ENCODE measurements at places on chromosomes 2 and 18.

DNA sequence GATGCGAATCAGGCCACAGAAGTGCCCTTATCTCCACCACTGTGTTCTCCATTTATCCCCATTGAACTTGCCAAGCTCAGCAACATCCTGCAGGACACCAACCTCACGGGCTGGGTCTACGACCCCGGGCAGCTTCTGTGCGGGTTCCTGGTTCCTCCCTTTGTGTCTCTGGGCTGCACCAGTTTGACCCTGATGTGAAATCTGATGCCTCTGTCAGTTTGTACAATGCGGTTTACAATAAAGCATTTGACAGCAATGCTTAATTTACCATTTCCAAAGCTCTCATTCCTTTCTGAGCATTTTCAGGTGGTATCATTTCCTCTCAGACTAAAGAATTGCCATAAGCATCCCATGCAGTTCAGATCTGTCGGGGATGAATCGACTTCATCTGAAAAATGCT lies 3.3 kb upstream of the TMEM18 start:
- DNase-seq: no peak

DNA sequence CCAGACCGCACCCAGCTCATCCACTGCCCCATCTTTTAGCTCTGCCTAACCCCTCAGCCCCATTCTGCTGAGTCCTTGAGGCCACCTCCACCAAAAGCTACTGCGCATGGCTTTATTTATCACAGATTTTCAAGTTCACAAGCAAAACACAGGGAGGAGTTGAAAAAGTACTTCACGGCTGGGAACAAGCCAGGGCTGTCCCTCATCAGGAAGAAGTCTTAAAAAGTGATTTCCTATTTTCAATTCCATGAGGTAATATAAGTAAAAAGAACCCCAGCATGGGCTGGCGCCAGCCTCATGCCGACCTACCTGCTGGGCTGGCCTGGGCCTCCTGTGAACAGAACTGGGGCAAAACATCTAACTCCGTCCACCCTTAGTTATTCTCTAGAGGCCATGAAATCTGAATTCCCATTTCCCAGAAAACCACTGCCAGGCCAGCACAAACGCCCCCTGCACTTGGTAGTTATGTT lies 69.0 kb downstream of the POLR1A start:
- no peak for DNase-seq

- DNase-seq: no peak
Observed at GRCh38 chr2:216231867-216232266, 122.7 kb downstream of the XRCC5 start.

DNA sequence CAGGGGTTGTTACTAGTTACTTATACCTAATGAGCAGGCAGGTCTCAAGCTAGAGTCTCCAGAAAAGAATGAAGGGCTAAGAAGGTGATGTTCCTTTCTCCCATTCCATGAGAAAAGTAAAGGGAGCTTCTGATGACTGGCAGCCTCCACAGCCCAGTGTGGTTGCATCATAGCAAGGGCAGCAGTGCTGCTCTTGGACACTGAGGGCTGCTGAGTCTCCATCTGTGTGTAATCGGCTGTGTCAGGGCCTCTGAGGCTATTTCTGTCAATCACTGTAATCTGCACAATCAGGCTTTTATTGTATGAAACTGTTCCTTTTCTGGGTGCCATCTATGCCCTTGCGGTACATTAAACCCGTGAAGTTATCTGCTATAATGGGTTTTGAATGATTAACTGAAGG lies 164.1 kb upstream of the FBXO11 start:
- DNase-seq: no peak

- DNase-seq: no peak
Observed at GRCh38 chr2:217438136-217438535, 564.7 kb downstream of the TNS1 start.

DNA sequence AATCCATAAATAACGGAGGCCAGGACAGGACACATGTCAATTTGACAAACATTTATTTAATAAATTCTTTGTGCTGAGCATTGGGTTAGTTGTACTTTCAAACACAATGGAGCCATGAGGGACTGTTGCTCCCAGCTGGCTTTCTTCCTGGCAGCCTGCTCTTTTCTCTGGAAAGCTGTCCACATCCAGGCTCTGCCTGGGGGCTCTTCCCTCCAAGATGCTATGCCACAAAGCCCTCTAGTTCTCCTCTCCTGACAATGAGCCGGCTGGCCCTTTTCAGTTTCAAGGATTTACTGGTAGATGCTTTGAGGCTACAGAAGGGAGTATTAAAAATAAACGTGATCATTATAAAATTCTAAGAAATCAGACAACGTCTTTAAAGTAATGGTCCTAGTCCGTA lies 44.1 kb upstream of the SLC14A2 start:
- no peak for DNase-seq

DNA sequence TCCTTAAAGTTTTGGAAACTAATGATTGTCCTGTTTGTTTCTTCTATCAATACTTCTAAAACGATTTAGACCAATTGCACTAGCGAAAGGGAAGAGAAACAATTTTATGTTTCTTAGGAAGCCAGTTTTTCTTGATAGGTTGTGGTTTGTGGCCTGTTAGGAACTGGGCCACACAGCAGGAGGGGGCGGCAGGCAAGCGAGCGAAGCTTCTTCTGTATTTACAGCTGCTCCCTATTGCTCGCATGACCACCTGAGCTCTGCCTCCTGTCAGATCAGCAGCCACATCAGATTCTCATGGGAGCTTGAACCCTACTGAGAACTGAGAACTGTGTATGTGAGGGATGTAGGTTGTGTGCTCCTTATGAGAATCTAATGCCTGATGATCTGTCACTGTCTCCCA lies 201.5 kb upstream of the PXDN start:
- no peak for DNase-seq

DNA sequence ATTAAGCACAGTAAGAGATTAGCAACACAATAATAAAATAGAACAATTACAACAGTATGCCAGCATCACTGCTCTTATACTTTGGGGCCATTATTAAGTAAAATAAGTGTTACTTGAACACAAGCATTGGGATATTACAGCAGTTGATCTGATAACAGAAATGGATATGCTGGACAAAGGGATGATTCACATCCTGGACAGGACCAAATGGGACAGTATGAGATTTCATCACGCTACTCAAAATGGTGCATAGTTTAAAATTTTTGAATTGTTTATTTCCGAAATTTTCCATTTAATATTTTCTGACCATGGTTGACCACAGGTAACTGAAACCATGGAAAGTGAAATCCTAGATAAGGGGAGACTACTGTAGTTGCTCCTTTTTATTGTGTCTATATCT lies 138.2 kb downstream of the UBR3 start:
- no peak for DNase-seq

DNA sequence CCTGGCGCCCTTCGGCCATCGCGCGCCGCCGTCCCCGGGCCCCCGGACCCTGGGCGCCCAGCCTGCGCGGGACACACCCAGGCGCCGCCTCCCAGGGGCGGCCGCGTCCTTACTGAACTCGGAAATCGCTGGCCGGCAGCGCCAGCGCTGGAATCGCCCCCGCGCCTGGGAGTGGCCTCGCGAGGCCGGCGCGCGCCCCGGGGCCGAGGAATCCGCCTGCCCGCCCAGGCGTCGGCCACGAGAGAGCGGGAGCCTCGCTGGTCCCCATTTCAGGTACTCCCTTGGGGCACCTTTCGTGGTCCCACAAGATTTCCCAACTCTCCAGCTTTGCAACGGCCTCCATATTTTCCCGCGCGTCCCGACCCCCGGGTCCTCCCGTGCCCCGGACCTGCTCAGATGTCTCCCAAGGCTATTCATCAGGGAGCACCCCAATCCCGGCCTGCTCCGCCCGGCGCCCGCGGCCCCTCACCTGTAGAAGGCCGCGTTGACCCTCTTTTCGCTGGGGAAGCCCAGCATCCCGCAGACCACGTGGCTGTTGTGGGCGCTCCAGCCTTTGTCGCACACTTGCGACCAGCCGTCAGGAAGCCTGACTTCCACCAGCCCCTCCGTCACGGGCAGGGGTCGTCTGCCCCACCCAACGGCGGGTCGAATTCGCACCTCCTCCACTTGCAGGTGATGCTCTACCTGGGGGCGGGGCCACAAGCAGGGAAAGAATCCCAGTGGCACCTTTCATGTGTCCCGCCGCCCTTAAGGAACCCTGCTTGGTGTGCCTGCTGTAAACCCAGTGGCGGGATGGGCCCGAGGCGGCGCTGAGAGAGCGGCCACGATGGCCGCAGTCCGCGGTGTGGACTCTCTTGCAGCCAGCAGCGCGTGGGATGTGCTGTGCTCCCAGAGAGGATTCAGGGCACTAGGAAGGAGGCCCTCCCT lies 4.6 kb downstream of the LOXL3 start:
- DNase-seq: peak; percentile 84

DNA sequence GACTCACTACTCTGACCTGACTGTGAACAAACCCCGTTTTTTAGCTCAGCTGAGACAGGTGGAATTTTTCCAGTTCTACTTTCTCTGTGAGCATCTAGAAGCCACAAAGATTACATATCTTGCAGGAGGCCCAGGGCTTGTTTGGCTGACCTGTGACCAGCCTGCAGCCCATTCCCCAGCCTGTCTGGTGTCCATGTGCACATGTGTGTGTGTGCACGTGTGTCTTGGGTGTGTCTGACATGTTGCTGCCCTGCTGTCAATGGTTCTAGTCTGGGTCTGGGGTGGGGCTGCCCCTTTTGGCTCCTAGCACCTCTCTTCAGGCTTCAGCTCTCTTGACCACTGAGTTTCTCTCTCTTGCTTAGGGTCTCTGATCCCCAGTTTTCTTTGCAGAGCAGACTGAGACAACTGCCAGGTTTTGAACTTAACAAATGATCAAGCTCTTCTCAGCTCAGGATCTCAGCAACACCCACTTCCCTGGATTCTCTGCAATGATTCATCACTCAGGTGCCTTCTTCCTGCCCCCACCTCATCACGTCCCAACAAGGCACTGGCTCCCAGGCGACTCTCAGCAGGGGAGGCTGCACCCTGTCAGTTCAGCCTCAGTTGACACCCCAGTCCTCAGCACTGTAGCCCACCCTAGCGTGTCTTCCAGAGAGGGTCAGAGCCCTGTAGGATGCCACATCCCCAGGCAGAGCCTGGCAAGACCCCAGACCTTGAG lies 130.3 kb downstream of the CELF4 start:
- no peak for DNase-seq

- DNase-seq: no peak
Observed at GRCh38 chr18:51385270-51385669, 187.8 kb upstream of the MEX3C start.

DNA sequence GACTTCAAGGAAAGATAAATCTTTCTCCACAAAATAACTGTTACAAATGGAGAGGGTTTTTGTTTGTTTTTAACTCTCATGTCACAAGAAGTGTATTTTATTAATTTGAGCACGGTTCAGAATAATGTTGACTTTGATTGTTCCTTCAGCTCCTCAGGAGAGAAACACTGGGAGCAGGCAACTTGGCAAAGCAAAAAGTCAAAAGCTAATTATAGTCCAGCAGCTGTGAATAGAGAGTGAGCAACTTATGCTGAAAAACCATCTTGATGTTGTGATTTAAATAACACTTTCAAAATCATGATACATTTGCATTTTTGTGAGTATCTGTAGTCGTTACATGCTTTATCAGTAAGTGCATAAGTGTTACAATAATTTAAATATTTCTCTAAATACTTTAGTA lies 37.5 kb upstream of the TTN start:
- no peak for DNase-seq

DNA sequence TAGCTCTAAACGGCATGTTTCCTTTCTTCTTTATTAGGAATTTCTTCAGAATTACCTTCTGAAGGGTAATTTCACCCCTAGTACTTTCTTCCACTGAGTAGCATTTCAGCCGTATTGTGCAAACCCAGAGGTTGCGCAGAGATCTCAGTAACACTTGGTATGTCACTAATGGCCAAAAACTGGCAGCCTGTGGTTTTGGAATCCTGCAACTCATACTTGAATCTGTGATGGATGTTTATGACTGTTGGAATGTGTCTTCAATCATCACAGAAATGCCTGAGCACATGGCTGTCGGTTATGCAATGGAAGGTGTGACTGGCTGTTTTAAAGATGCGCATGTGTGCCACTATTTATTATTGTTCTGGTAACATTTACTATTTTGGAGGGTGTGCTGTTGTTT lies 100.0 kb downstream of the COLEC12 start:
- no peak for DNase-seq

DNA sequence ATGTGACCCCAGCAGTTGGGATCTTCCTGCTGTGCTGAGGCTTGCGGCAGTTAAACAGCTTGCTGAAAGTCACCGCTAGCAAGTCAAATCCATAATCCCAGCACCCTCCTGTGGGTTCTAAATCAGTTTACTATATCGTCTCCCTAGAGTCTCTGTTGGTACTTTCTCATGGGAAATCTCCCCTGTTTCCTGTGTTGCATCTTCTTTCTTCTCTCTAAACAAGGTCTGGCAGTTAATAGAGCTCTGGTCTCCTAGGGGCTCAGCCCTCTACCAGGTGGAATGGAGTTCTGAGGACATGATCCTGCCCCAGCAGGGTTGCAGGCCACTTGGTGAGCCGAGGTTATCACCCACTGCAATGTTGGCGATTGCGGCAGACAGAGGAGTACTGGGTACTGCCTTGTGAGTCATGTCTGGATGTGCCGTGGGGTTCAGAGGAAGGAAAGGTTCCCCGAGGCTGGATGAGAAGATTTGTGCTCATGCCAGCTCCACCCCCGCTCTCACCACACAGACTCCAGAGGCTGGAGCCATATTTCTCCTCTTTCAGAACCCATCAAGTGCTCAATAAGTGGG lies 59.4 kb upstream of the SIX2 start:
- DNase-seq: no peak

DNA sequence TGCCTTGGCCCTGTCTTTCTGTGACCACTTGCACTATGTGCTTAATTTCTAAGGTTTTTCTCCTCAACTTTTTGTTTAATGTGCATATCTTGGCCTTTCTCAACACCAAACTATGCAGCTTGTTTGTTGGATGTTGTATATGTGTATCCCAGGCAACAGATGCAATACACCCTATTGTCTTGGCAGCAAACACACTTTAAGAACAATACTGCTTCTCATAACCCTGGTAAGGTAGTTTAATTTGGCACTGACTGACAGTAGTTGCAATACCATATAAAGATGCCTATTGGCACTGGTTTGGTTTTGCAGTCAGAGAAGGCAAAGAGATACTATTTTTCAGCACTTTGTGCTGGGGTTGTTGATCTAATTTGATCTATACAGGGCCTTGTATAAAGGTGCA lies 360.7 kb upstream of the CWC22 start:
- DNase-seq: no peak
